Activated T-helper 9 cell treated with anti-CD3 and anti-CD28 coated beads, Interleukin-2, amount 50 U/mL, for 16 hours (primary cell): ENCODE measurements at places on chromosomes 7 and 10.

DNA sequence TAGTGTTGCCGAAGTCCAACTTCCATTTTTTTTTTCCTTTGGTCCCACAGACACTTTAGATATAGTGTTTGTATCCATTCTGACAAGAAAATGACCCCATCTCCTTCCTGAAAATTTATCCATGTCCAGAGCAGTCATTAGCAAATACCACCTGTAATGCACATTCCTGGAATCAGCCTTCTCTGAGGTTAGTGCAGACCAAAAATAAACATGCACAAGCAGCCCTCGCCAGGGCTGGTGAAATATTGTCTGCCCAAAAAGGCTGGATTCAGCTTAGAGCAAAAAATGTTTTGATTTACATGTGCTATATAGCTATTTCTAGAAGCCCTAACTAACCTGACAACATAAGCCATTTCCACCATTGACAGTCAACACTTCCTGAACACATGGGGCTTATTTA, 145.7 kb downstream of the TAX1BP1 start:
- DNase-seq, result no peak

- DNase-seq, result no peak
Observed at GRCh38 chr10:126216632-126216961, 171.7 kb downstream of the ADAM12 start.

DNA sequence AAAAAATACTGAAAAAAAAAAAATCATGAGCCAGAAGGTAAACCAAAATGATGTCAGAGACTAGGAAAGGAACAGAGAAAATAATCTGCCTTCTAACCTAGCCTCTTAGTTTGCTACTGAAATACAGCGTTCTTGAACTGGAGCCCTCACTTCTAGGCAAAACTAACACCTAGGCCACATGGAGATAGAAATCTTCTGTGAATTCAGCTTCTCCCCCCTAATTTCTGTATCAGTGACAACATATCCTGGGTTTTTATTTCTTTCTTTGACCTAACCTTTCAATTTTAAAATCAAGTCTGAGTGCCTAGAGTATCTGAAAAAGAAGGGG, 100.1 kb upstream of the GLCCI1 start:
- no peak for DNase-seq

DNA sequence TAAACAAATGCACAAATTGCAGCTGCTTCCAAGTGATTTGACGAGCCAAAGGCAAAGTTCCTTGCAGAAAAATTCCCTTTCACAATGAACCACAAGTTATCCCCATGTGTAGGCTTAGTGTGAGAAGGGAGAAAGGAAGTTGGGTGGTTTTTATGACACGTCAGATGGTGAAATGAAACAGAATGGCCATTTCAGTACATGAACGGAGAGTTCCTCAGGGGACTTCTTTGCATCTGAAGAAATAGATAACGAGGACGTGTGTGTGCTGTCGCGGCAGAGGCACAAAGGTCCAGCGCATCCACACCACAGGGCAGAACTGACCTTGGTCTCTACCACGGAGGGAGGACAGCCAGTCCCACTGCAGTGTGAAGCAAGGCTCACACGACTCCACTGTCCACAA, 135.9 kb downstream of the PAXIP1 start:
- no peak for DNase-seq

GRCh38 chr10:74675484-74675883, 150.9 kb upstream of the KAT6B start:
- no peak for DNase-seq

GRCh38 chr10:117762819-117763172, 220.2 kb downstream of the EMX2 start:
- DNase-seq, result no peak

- no peak for DNase-seq
Observed at GRCh38 chr7:21966271-21966670, 20.6 kb upstream of the CDCA7L start.
